ENCODE measurements at places on chromosomes 7 and 10.

DNA sequence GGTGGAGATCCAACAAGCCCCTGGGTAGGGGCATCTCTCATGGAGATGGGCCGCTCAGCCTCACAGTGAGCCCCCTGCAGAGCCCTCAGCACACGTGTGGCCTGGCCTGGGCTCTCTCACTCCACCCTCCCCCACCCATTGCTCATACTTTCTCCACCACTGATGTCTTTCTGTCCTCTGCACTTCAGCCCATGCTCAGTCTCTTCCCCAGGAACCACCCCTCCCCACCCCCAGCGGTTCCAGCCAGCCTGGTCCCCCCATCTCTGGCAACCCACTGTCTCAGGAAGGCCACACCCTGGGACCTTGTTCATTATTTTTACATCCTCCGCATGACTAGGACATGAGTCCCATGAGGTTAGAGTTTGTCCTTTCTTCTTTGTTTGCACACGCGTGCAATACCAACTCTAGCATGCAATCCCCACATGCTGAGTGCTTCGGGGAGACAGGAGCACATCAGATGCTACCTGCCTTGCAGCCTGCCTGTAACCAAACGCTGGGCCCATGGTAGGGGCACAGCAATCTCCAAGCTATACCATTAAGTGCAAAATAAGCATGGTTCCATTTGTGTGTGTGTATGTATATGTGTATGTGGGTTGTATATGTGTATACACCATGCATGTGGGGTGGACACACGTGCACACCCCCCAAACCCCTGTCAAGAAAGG lies 408.4 kb upstream of the FOXK1 start:
- DNase-seq, result no peak

DNA sequence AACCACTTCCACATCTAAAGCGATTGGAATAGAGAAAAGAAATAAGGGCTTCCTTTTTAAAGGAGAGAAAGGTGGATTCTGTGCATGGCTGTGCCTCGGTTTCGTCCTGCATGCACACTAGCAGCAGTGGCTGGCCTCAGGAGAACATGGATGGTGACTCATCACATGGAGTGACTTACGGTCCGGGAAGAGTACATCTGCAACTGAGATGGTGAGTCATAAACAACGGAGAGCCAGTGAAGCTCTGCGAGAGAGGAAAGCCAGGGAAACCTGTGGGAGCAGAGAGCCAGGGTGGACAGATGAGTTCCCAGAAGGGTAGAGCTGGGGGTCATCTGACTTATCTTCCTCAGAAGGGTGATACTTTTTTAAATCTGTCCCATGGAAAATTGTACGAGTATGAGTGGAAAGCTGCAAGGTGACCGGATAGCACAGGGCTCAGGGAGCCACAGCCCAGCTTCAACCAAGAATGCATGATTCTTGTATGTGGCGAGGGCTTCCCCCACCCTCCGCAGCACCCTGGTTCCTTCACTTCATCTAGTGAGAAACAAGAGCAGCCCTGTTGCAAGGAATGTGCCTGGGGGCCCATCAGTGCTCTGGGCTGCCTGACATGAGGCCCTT lies 259.1 kb downstream of the KLF6 start:
- DNase-seq, result no peak

GRCh38 chr7:40288827-40289226 lies 154.0 kb downstream of the SUGCT start:
- DNase-seq, result no peak

DNA sequence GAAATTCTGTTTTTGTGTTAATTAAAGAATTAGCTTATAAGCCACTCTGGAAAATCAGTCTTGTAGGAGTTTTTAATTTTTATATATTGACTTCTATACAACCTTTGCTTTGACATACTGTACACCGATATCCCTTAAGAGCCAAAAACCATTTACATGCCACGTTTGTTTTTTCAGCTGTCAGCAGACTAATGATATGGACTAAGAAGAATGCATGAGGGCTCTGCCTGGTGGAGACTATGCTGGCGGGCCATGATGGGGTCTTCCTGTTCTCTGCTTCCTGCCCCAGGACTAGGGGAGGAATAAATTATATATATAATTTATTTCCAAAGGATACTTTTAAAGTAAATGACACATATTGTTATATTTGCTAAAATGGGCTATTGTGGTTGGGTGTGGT lies 96.3 kb downstream of the CDK14 start:
- no peak for DNase-seq

DNA sequence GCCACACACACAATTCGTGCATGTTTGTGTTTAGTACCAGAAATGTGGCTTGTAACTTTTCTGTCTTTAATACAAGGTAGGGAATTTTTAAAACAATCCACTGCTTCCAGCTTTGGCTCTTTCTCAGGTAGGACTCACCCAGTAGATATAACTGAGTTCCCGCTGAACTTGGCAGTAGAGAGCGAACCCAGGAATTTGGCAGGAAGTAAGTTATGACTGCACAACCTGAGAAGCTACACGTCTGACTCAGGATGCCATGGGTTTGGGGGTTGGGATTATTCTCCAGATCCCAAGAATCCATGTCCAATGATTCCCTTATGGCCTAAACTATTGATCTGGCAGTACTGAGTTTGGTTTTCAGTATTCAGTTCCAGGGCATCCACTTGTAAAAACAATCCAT lies 499.7 kb downstream of the CALN1 start:
- no peak for DNase-seq

- DNase-seq, result no peak
Measured at GRCh38 chr7:44324481-44325200, 753 bp downstream of the CAMK2B start.

GRCh38 chr10:26779176-26779860 lies 81.4 kb downstream of the ABI1 start:
- no peak for DNase-seq

DNA sequence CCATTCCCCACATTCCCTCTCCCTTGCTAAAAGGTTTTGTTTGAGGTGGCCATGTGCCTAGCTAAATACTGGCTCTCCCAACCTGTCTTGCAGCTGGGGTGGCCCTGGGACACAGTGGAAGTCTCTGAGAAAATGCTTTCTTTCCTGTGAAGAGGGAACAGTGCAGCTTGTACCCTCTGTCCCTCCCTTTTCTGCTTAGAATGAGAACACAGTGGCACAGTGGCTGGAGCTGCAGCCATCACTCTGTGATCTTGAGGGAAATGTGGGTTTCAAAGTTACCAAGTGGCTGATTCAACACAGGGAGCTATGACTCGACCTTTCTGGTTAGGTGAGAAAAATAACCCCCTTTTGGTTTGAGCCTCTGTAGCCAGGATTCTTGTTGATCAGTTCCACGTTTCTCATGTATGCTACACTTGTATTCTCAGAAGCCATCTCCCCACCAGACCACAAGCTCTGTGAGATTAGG lies 62.7 kb upstream of the CARD11 start:
- DNase-seq, result no peak

GRCh38 chr10:129796710-129797420 lies 167.2 kb downstream of the EBF3 start:
- no peak for DNase-seq

- no peak for DNase-seq
Measured at GRCh38 chr7:44063894-44064651, 1.3 kb downstream of the PGAM2 start.

- no peak for DNase-seq
Measured at GRCh38 chr7:79984210-79984609, 150.4 kb upstream of the GNAI1 start.

DNA sequence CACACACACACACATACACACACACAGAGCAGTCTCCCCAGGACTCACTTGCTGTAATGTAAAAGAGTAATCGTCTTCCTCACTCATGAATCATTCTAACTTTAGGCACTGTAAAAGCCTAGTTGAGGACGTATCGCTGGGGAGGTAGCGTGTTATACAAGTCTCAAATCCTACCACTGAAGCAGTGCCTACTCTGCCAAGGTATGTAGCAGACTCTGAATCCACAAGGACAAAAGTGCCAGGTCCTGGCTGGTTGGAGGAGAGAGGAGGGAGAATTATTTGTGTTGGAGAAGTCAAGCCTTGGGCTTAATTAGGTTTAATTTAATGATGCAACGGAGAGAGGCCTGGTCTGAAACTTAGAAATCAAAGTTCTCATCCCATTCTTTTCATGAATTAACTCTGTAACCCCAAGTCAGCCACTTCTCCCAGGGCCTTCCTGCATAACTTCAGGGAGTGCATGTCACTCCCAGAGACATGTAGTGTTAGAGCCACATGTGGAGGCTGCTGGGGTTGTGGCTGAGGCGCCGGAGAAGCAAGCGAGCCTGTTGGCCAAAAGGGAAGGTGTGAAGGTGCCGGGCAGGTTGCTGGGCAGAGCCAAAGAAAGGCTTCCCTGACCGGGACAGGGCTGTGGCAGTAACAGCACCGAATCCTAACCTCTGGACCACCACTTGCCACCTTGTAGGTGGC lies 36.7 kb downstream of the NKX2-3 start:
- no peak for DNase-seq

DNA sequence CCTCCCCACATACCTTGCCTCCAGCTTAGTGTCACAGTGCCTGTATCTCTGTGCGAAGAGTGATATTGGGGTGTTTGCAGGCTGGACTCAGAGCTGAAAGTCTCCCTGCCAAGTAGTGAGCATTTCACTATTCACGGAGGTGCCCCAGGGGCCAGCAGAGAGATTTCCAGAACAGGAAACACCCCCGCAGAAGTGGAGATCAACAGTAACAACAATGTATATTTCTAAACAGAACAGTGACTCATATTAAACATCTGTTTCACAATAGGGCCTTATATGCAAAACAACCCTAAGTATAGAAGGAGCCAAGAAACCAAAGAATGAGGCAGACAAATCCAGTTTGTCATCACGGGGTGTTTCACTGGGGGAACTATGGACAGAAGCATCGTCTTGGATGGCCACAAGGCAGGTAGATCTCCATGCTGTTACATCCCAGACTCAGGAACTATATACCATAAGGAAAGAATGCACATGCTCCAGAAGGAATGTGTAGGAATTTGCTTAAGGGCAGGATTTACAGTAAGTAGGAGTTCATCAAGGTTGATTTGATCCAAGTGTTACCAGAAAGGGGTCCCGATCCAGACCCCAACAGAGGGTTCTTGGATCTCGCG lies 29.3 kb upstream of the CCL24 start:
- no peak for DNase-seq

DNA sequence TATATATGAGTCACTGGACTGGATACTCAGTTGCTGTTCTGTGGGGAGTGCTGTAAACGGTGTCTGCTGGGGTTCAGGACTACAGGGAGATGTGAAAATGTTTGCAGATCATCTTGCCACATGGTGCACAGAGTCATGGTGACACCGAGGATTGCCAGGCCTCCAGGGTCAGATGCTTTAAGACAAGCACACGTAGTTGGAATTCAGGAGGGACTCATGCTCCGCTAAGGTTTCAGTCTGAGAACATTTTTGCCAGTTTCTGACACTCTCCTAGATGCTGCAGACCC lies 211.3 kb downstream of the CXCL12 start:
- no peak for DNase-seq

DNA sequence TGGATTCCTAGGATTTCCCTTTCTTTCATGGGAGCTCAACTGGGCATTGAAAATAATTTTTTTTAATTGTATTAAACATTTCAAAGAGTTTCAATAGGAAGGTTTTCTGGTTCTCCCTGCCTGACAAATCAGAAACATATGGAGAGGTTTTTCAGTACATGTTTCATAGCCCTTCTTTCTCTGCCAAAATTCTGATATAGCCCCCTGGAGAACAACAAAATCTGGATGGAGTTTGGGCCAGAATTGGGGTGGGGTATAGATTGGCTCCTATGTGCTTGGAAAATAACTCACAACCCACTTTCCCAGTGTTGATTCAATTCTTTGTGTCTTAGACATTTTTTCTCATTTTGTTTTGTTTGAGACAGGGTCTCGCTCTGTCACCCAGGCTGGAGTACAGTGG lies 24.6 kb upstream of the EIF4H start:
- no peak for DNase-seq

DNA sequence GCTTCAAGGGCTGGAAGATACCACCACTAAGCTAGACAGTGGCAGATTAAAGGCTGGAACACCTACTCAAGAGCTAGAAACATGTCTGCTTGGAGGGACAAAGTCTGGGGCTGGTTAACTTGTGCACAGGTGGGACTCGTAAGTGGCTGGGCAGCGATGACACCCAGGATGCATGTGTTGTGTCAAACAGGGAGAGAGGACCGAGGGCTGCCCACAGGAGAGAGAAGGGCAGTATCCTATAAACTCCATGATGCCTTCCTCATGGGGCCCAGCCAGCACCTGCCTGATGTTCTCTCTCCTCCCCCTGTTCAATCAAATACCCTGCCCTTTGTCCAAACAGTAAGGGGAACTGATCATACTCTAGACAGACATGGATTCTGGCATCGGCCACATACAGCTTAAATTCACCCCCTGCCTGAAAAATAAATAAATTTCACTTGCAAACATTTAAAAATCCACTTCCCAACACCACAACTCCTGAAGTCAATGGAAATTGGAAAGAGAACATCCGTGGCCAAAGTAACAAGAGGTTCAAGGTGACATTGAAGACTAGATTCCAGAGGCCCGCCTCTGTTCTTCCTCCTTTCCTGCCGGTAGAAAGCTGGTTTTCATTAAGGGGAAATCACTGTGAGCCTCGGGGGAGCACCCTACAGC lies 50.6 kb downstream of the CHST15 start:
- no peak for DNase-seq

DNA sequence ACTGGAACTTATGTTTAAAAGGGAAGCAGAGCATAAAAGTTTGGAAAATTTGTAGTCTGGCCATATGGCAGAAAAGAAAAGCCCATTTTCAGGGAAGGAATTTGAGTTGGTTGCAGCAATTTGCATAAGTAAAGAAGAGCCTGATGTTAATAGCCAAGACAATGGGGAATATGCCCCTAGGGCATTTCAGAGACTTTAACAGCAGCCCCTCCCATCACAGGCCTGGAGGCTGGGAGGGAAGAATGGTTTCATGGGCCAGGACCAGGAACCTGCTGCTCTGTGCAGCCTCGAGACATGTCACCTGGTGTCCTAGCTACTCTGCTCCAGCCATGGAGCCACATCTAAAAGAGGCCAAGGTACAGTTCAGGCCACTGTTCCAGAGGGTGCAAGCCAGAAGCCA lies 35.3 kb downstream of the HTR7 start:
- no peak for DNase-seq

DNA sequence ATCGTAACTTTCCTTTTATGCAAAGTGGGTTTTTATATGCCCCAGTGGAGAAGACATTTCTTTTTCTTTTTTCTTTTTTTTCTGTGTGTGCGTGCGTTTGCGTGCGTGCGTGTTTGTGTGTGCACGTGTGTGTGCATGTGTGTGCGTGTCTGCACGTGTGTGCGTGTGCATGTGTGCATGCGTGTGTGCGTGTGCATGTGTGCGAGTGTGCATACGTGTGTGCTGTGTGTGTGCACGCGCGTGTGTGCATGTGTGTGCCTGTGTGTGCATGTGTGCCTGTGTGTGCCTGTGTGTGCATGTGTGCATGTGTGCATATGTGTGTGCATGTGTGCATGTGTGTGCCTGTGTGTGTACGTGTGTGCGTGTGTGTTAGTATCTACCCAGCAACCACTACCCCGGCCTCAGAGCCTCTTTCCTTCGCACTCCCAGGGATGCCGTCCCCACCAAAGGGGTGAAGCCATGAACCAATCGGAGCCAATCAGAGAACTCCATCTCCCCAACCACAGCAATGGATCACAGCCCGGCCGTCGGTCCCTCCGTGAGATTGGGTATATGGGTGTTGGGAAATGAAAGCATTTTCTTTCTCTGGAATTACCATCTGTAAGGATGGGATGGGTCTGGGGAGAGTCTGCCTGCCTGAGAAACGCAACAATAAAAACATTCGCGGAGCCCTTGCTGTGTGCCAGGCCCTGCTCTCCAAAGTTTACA lies 92.3 kb downstream of the ELFN1 start:
- DNase-seq, result no peak

- DNase-seq, result no peak
Measured at GRCh38 chr10:78584266-78584665, 484.5 kb upstream of the ZMIZ1 start.

GRCh38 chr10:3076138-3076537 lies 8.8 kb downstream of the PFKP start:
- DNase-seq, result no peak

GRCh38 chr10:124446830-124447750 lies 2.7 kb downstream of the NKX1-2 start:
- no peak for DNase-seq

Measured in right renal cortex interstitium (tissue), 3 donors.